ENCODE measurements at places on chromosomes 5 and 9. TPM values are rescaled to one million over a fixed set of nuclear protein-coding genes. Genes with fewer than 3 reads are reported as not detected.

DNA sequence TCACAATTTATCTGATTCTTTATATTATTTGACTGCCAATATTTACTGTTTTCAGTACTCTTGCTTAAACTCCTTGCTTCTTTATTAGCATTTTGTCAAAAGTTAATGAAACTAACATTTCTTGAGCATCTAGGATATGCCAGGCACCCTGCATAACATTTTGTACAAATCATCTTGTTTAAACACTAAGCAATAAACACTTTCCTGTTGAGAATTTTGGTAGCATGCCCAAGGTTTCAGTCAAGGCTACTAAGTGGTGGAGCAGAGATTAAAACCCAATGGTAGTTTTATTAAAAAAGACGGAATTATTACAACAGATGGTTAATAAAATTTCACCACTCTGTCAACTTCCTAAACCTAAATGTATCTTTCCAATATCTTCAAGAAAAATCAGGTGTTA, 43.2 kb downstream of the SKIC3 start:
- no peaks in the 10 kb centered on the region for H3K27me3 ChIP-seq
- no peak overlapping the region for H3K4me3 ChIP-seq
- H3K27ac ChIP-seq, result no peak overlapping the region
- peaks cover 79% of the 10 kb centered on the region for H3K36me3 ChIP-seq

GRCh38 chr9:518540-518939, 303.9 kb downstream of the DOCK8 start:
- no peak for DNase-seq
- no peaks in the 10 kb centered on the region for H3K27me3 ChIP-seq
- H3K36me3 ChIP-seq, result no peaks in the 10 kb centered on the region
- H3K4me3 ChIP-seq, result no peak overlapping the region
- no peak overlapping the region for H3K27ac ChIP-seq

C5orf34 gene
- total RNA-seq, result 0.56 TPM

DNA sequence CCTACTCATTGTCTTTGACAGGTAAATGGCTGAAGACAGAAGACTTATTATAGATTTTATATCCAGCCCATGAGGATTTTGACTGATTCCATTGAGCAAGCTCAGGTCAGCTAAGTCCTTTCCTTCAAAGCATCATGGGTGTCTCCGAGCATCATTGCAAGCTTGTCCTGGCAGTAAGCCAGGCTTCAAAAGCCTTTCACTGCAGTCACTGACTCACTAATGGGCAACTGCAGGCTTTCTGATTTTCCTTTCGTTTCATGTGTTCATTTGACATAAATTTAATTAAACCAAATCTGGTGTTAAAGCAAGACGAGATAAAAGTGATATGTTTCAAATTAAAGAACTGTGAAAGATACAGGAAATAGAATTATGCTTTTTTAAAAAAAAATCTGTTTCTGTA, 426.2 kb downstream of the ANXA1 start:
- H3K36me3 ChIP-seq, result no peaks in the 10 kb centered on the region
- H3K27ac ChIP-seq, result no peak overlapping the region
- DNase-seq, result no peak

- H3K4me3 ChIP-seq, result no peak overlapping the region
- no peaks in the 10 kb centered on the region for H3K36me3 ChIP-seq
- no peaks in the 10 kb centered on the region for H3K4me1 ChIP-seq
These were observed 60.6 kb downstream of the GRIN3A start for GRCh38 chr9:101677861-101678260.

- H3K27ac ChIP-seq, result no peak overlapping the region
- H3K27me3 ChIP-seq, result no peaks in the 10 kb centered on the region
- no peak for DNase-seq
These were observed 7.9 kb downstream of the TXN start for GRCh38 chr9:110248361-110248760.

DNA sequence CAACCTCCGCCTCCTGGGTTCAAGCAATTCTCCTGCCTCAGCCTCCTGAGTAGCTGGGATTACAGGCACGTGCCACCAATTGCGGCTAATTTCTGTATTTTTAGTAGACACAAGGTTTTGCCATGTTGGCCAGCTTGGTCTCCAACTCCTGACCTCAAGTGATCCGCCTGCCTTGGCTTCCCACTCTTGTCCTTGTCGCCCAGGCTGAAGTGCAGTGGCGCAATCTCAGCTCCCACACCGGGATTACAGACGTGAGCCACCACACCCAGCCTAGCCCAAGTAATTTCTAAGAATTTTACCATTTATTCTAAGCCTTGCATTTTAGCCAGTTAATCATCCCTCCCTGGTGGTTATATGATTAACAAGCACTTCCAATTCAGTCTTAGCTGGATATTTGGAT, 11.0 kb downstream of the NAIP start:
- no peaks in the 10 kb centered on the region for H3K27me3 ChIP-seq
- no peak for DNase-seq
- no peaks in the 10 kb centered on the region for H3K4me1 ChIP-seq
- no peaks in the 10 kb centered on the region for H3K36me3 ChIP-seq
- H3K27ac ChIP-seq, result no peak overlapping the region
- H3K4me3 ChIP-seq, result no peak overlapping the region
